ENCODE measurements at places on chromosomes 16 and 17.

DNA sequence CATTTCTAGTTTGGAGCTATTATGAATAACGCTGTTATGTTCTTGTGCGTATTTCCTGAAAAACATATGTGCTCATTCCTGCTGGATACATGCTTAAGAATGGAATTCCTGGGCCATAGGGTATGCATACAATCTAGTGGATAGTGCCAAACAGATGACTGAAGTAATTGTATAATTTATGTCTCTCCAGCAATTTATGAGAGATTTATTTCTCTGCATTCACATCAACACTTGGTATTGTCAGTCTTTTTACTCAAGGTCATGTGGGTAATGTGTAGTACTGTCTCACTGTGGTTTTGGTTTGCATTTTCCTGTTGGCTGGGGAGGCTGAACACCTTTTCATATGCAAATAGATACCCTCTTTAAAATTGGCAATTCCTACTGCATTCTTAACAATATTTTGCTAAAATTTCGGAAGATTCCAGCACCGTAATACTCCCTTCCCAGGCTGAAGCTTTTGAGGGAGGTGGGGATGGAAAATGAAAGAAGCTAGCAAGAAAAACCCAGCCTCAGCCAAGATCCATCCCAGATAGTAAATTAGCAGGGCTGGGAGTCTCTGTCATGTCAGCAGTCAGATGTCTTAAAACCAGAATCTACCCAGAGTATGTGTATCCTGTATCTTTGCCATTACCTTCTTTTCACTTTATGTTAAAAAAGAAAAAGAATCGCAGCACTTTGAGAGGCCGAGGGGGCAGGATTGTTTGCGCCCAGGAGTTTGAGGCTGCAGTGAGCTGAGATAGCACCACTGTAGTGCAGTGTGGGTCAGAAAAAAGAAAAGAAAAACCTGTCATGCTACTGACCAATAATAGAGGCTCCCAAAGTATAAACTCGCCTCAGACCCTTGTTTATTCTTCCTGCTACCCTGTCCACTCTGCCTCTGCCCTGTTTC, 204.9 kb downstream of the LGALS9B start:
- DNase-seq, result no peak

DNA sequence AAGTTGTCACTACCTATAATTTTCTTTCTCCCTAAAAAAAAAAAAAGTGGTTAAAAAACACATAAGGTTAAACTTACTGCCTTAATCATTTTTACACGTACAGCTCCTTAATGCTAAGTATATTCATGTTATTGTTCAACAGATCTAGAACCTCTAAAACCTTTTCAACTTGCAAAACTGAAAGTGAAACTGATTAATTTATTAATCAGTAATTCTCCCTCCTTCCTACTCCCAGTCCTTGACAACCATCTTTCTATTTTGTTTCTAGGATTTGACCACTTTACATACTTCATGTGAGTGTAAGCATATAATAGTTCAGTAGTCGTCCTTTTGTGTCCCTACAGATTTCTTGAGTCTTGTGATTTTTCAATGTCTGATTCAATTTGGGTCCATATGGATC, 251.4 kb upstream of the KIF2B start:
- DNase-seq, result no peak

- DNase-seq, result no peak
These were observed 160.7 kb downstream of the RGS9 start for GRCh38 chr17:65297916-65298315.

DNA sequence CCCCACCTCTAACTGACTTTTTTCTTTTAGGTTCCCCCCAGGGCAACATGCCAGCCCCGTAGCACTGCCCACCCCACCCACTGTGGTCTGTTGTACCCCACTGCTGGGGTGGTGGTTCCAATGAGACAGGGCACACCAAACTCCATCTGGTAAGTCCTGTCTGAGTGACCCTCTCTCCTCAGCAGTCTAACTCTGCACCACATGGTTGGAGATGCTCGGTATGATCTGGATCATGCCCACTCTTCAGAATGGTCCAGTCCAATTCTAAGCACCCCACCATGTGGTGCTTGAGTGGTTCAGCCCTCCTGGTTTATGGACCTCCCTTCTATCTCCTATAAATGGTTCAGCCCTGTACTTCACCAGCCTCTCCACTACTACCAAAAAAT, 5.9 kb downstream of the KDM6B start:
- DNase-seq, result no peak

DNA sequence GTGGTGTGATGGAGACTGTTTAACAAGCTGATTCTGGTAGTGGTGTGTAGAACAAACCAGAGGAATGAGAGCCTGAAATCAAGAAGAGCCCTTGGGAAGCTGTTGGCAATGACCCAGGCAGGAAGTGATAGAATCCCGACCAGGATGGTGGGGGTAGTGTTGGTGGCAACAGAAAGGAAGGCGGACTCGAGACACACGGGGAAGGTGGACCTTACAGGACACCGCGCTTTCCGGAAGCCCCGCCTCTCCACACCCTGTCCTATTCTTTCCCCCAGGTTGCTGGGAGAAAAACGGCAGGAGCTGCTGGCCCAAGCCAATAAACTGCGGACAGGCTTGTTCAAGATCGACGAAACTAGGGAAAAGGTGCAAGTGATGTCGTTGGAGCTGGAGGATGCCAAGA, 30.0 kb upstream of the KDM6B start:
- DNase-seq, result no peak

- no peak for DNase-seq
These were observed 342.5 kb downstream of the CPPED1 start for GRCh38 chr16:12461201-12461600.

- DNase-seq, result no peak
These were observed 56.2 kb downstream of the RPH3AL start for GRCh38 chr17:296379-296778.

DNA sequence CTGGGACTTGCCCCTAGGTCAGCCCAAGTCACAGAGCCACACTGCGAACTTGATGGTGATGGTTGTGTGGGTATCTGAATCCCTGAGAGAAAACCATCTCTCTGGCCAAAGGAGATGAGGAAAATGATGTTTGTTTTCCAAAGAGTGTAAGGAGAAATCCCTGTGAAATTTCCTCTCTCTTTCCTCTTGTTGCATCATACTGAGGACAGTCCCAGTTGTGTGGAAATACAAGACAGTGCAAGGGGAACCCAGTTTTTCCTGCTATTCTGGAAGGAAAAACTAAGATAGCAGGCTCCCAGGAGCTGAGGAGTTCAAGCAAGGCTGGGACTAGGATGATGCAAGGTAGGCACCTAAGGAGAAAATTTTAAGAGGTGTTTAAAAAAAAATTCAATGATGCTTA, 86.8 kb upstream of the TOM1L1 start:
- DNase-seq, result no peak

DNA sequence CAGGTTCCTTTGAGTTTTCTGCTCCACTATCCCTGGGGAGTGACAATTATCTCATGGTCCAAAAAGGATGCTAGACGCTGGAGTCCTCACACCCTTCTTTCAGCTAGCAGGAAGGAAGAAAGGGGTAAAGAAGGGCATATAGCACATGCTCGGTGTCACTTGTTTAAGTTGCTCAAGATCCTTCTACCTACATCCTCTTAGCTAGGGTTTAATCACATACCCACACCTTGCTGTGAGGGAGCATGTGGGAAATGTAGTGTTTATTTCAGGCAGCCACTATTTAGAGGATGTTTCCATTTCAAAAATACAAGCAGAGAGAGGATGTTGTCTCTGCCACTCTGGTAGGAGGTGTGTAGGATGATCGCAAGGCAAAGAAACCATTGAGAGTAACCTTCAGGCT, 4.5 kb downstream of the PRKCB start:
- DNase-seq, result no peak

GRCh38 chr17:76485569-76485968, 15.7 kb downstream of the RHBDF2 start:
- DNase-seq, result no peak

DNA sequence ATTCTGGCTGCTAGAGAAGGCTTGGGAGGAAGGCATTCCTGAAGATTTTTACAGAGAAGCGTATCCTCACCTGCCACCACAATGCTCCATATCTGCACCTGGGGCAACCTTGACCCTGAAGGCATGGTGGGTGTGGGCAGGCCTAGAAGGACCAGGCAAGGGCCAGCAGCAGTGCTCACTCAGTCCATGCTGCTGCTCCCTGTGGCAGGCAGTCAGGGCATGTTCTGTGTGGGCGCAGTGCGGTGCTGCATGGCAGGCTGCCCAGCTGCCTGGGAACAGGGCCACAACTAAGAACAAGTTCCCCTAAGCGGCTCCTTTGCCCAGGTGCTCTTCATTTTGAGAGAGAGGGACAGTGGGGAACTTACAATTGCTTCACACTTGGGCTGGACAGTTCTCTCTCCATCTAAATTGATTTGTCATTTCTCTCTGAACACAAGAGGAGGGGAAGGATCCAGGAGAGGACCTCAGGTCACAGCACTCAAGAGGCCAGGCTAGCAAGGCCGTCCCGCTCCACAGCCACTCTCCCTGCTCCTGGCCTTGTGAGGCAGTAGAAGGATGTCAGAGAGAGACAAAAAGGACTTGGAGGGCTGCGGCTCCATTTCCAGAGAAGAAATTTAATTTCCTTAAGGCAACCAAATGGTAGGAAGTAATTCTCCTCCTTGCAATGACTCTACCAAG, 158.8 kb downstream of the AATF start:
- DNase-seq, result no peak

GRCh38 chr17:82890339-82890730, 50.5 kb upstream of the ZNF750 start:
- DNase-seq, result no peak

GRCh38 chr17:82837586-82838320, 2.1 kb downstream of the ZNF750 start:
- DNase-seq, result no peak

- DNase-seq, result no peak
These were observed 17.8 kb upstream of the RPL38 start for GRCh38 chr17:74185571-74186185.

GRCh38 chr16:74053312-74053711, 243.3 kb upstream of the PSMD7 start:
- no peak for DNase-seq

DNA sequence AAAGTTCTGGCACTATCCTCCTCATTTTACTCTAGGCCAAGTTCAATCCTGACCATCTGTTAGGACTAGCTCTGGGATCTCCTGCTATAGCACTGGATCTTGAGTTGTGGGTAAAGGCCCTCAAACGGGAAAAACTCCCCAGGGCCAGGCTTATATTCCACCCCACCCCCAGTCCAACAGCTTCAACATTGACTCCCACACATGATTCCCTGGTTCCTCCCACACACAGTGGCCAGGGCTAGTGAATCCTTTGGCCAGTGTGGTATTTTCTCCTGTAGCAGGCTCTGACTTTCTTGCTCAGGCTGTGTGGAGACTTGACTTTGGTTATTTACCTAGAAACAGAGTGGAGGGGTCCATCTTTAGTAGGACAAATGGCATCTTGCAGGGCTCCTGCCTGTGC, 10.3 kb upstream of the AKAP10 start:
- no peak for DNase-seq
